Bone marrow (tissue), 2 donors: ENCODE measurements at places on chromosomes 4 and X.

- no peak for DNase-seq
These were observed 142.2 kb downstream of the SH2D1A start for GRCh38 chrX:124488412-124489161.

DNA sequence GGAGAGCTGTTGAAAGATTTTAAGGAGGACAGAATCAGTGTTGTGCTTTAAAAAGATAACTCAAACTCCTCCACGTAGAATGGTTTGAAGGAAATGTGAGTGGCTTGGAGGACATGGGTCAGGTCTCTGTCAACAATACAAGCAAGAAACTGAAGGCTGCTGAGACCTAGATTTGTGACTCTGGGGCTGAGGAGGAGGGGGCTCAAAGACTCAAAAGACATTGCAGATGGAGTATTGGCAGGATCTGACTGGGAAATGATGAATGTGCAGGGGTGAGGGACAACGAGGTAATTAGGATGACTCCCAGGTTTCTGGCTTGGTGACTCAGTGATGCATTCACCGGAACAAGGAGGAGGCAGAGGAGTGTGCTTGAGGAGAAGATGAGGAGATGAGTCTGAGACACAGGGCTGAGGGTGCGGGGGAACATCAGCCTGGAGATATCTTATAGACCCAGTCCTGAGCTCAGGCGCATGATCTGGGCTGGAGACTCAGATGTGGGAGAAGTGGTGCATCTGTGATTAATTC, 3.3 kb upstream of the RPS4X start:
- no peak for DNase-seq

- DNase-seq: no peak
These were observed 93.8 kb downstream of the DHRSX start for GRCh38 chrX:2406891-2407518.

GRCh38 chr4:128225148-128225547, 62.5 kb downstream of the PGRMC2 start:
- DNase-seq: no peak

GRCh38 chr4:122691988-122692387, 40.5 kb upstream of the BBS12 start:
- DNase-seq: no peak

GRCh38 chrX:13120017-13120416, 75.6 kb upstream of the FAM9C start:
- DNase-seq: no peak

DNA sequence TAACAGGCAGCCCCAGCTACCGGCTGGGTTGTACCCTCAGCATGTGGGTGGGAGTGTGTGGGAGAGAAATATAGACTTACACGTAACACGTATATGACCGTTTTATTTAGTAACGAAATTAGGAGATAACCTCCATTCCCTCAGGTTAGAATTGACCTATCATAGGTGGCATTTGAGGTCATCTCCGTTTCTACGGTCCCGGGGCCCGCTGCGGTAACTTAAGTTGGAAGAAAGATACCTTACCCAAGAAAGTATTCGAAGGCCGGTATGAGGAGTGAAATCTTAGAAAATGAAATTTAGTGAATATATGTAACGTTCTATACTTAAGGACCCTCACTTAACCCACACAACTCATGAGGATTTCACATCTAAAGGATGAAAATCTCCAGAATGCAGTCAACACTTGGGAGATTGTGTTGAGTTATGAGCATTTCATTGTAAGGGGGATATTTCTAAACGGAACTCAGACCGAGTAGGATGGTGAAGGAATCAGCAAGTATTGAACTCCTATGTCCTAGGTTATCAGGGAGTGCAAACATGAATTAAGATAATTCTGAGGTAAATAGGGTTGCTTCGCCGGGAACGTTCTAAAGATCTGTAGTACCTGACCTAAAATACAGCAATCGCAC, 891 bp downstream of the CISD2 start:
- DNase-seq: no peak
